ENCODE measurements at places on chromosomes 3 and 15.

DNA sequence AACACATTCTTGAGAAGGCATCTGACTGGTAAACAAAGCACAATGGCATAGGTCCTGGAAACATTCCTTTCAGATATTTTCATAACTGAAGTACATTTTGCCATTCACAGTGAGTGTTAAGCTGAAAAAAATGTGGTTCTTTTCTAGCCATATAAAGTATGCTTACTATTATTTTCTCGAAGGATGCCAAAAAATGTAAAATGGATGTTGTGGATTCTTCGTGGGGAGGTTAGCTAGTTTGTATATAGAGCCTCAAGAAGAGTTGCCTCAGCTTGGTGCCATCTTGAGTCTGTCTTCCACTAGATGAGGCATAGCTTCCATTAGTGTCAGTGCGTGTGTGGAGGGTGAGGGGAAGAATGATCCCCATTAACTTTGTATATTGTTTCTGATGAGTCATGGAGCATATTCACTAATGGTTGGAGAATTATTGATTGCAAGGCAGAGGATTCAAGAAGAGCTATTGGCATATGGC is 4.1 kb downstream of the MBNL1 start:
- DNase-seq, result peak; percentile 53

- no peak for DNase-seq
Measured at GRCh38 chr3:48983096-48983495, 6.9 kb upstream of the P4HTM start.

- DNase-seq, result no peak
Measured at GRCh38 chr15:101477851-101478362, 11.6 kb downstream of the PCSK6 start.

- peak; percentile 51 for DNase-seq
Measured at GRCh38 chr3:46393554-46394434, 13.1 kb downstream of the CCR5AS start.

GRCh38 chr3:123751433-123751832 is 132.7 kb downstream of the MYLK start:
- no peak for DNase-seq

DNA sequence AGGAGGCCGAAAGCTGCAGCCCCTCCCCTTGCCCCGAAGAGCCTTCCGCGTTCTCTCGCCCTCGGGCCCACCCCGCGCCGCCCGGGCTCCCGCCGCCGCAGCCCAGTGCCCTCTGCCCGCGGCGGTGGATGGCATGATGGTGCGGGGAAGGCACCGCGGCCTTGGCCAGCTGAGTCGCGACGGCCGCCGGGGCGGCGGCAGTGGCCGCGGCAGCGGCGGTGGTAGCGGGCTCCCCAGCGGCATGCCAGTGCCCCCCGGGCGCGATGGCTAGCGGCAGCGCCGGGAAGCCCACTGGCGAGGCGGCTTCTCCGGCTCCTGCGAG is 1.2 kb downstream of the TLNRD1 start:
- no peak for DNase-seq

DNA sequence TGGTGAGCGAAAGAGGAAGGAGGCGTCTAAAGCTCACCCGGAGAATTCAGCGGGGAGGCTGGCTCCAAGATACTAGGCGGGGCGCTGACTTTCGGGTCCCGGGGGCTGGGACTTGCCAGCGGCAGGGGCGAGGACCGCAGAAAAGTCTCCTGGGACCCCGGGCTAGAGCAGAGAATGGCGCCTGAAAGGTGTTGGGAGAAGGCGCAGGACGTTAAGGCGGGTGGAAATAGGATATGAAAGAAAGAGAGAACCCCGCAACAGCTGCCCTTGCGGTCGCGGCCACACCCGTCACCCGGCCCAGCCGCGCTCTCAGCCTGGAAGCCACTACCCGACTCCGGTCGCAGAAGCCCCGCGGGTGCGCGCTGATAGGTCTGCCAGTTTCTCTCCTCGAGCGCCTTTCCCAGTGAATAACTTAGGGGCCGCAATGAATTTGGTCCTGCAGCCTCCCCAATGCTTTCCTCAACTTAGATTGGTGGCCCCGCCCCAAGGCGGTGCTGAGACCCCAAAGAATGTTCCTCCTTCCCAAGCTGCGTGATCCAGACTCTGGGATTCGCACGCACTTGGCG is 604 bp downstream of the LTK start:
- DNase-seq, result no peak

DNA sequence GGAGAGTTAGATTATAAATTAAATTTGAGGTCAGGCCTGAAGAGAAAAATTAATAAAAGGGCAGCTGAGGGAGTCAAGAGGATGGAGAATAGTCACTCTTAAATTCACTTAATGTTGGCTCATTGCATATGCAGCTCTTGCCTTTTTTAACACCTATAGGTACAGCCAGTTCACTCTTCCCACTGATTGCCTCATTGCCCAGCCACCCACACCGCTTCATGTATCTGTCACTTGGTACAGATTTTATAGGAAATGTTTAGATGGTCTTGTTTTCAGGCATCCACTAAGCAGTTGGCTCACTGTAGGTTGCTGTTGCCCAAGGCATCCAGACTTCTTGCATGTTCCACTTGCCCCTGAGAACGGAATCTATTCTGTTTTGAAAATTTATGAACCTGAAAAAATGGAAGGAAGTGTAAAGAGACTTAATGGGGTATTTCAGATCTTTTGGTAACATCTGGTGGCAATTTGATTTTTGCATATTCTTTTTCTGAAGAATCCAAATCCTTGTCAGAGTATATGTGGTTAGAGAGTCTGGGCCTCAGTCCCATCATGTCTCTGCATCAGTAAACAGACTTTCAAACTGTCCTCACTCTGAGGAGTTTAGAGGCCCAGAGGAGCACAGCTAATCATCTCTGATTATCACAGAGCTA is 151.9 kb downstream of the RBPMS2 start:
- DNase-seq, result no peak

DNA sequence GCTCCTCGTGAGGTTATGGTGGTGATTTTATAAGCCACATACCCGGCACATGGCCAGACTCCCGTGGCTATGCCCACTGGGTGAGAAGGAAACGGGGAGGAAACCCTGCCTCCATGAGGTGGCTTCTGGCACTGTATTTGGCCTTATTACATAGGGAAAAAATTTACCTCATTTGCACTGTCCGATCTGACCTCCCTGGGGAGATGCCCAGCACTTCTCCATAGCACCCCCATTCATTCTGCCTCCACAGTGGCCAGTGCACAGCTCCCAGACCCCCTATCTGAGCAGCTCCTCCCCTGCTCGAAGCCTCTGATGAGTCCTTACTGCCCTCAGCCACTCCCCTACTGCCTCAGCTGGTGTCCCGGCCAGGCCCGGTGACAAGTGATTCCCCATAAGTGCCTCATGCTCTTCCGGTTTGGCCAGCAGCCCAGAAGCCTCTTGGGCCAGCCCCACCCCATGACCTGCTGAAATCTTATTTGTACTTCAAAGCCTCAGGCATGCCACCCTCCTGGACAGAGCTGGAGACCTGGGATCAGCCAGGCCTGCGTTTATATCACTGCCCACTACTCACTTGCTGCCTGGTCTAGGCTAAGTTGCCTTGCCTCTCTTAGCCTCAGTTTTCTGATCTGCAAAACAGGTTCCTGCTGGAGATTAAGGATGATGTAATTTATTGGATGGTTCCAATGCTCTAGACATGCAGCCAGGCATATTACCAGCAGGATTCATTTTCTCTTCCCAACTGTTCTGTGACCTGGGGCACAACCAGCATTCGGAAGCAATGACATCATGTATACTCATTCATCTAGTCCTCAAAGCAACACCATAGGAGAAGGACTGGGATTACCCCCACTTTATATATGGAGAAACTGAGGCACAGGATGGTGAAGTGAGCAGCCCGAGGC is 30.6 kb upstream of the SLC6A6 start:
- peak; percentile 77 for DNase-seq

DNA sequence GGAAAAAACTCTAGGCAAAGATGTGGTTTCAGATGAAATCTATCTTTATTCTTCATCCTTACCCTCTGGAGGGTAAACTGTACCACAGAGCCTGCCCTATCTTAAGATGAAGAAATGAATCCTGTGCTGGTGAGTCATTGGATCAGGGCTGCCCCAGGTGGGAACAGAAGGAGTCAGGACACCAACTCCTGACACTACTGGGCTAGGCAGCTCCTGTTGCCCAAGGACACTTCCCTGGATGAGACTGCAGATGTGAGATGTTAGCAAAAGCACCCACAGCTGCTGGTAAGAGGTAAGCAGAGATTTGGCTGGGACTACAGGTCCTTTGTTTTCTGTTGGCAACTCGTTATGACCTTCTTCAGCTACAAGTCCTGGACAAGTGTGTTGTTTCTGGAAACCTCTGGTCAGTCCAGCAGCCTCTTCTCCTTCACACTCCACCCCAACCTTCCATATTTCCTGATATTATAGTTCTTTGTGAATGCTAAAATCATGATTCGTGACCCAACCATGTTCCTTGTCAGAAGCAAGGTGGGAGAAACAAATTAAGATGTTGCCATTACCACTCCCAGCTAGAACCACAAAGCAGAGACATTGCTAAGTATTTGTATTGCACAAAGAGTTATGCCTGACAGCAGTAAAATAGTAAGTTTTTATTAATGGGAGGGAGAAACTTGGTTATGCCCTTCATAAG is 104.2 kb upstream of the TGFBR2 start:
- peak; percentile 61 for DNase-seq
